ENCODE measurements at places on chromosomes 2 and 18.

GRCh38 chr2:41934329-41934958 is 113.4 kb upstream of the PKDCC start:
- no peak for DNase-seq

DNA sequence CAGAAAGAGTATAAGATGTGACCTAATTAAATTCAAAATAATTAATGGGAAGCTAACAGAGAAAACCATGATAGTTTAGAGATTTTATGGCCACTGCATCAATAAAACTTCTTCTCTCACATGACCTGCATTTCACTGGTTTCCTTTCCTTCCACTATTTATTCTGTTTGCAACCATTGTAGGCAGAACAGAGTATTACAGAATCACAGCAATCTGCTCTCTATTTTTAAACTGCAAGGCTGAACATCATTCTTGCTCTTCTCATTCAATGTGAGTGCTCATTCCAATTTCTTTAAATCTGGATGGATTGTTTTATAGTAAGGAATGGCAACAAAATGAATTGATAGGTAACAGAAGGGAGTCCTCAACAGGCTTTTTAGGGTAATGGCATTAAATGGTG is 715.5 kb upstream of the RAB6C start:
- DNase-seq, result no peak

GRCh38 chr2:233241803-233242202 is 9.7 kb upstream of the ATG16L1 start:
- DNase-seq, result no peak

DNA sequence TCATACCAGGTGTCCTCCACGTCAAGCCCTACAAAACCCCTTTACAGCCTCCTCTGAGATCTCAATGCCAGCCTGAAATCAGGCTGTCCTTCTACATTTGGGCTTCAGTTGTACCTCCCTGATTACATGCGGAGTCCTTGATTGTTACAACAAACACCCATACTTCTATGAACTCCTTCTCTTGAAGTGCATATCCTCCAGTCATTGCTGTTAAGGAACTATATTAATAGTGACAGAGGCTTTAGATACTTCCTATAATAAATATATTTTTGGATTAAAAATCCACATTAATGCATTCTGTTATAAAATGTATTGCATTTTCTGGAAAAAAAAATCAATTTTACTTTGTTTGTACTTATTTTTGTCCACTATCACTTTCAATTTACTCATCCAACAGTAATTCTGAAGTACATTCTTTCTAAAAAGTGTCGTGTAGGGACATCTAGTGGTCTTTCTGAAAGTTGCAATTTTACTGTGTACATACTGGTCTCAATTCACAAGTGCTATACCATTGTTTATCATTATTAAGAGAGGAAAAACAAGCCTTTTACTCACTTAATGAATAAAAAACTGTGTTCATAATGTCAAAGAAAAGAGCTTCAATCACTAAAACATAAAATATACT is 316.4 kb downstream of the DSEL start:
- DNase-seq, result peak; percentile 36

DNA sequence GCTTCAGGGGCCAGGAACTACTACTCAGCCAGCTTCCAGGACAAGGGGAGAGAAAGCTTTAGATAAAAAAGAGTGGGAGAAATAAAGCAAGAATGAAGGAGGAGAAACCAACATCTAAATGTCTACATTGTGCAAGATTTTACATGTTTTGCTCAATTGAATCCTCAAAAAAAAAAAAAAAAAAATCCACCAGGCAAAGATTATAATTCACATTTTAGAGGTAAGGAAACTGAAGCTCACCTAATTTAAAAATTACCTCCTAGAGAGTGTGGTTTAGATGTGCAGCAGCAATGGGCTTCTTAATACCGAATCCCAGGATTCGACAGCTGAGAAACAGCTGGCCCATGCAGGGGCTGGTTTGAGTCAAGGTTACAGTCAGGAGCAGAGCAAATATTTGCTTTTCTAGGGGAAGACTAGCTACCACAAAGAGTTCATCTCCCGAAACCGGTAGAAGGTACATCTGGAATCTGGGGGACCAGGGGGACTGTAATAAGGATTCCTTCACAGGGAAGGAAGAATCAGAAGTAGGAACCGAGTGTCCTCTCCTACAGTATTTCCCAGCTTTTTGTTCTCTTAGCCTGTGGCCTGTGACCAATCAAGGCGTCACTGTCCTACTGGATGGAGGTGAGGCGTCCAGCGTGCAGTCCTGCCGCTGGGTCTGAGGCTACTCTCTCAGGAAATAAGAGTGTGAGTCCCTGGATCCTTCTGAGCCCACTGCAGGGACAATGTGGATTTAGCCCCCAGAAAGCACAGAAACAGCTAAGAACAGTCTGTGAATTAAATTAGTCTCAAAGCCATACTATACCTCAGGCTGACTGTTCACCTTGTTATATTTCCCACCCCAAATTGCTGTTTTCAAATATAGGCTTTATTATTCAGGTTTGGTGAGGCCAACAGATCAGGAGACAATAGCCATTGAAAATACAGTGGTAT is 42.3 kb downstream of the IL1R2 start:
- DNase-seq, result no peak

DNA sequence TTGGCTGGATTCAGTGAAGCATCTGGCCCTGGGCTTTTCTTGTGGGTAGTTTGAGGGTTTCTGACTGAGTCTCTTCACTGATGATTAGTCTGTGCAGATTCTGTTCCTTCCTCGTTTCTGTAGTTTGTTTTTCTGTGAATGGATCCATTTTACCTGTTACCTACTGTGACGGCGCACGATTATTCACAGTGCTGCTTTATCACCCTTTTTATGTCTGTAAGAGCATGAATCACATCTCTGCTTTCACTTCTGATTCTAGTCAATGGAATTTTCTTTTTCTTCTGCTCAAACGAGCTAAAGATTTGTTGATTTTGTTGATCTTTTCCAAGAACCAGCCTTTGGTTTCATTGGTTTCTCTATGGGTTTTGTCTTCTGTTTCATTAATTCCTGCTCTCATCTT is 60.8 kb downstream of the SLC66A2 start:
- DNase-seq, result no peak

GRCh38 chr2:239245872-239246721 is 154.7 kb downstream of the HDAC4 start:
- no peak for DNase-seq

GRCh38 chr18:10877987-10878386 is 271.4 kb downstream of the PIEZO2 start:
- DNase-seq, result no peak

- no peak for DNase-seq
Measured at GRCh38 chr18:49731860-49732311, 81.4 kb downstream of the ACAA2 start.

DNA sequence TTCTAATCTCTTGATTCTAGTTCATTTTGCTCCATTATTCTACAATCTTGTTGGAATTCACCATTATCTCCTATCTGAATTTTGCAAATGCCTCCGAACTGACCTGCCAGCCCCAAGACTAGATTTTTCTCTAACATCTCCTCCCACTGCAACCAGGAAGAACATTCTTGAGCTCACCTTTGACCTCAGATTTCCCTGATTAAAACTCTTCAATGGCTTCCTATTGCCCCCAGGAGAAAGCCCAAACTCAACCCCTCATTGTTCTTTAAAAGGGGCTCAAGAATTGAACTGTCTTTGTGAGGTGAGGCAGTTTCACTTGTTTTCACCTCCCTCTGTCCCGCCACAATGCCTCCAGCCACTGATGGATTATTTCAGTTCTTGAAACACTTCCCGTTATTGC is 784.6 kb upstream of the ZEB2 start:
- DNase-seq, result no peak

- DNase-seq, result no peak
Measured at GRCh38 chr2:85893428-85894258, 4.9 kb upstream of the ST3GAL5 start.

- DNase-seq, result no peak
Measured at GRCh38 chr18:25759111-25759510, 331.3 kb downstream of the SS18 start.

DNA sequence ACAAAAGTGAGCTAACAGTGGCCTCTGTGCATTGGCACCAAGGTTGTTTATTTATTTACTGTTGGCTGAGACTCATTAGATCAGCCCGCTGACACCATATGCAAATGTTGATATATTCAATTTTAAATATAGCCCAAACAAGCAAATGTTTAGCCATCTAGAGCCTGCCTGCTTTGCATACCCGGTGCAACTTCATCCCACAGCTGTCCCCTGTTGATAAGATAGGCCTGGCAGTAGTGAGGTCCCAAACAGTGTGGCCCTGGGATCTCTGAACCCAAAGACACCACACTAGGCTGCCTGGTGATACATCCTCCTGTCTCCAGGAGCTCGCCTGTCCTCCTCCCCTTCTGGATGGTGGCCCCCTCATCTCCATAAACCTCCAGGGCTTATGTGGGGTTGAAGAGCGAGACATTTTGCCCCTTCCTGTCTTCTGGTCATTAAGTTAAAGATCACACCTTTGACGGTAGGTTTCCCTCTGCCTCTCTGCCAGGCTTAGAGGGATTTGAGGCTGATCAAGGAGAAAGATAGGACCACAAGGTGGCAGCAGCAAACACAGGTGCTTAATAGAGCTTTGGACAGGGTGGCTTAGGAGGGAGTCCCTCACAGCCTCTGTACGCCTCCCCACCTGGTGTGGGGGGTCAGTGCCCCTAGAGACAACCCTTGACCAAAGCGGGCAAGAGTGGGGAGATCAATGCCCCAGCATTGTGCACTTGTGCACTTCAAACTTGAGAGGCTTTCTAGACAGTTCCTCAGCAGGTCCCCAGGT is 23.7 kb upstream of the MYO5B start:
- DNase-seq, result peak; percentile 74

DNA sequence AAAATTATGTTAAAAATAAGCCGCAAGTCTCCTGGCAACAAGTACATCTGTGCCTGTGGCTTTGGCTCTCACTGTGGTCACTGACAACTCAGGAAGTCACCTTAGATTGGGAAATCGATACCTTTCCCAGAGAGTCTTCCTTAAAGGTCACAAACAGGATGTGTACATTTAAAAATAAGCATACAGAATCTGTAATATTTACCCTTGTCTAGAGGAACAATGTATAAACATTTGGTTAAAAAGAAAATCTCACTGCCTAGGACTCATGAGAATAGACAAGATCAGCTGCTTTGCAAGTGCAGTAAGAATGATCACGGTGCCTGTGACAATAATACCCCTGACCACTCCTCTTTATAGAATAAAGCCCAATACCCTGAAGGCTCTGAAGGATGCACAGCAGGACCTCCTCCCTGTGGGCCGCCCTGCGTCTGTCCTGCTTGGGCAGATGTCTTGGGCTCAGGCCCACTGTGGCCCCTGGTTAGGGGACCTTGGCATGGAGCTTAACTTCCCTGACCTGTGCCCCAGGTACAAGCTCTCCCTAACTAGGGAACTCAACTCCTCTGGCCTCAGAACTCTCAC is 98.0 kb upstream of the MGAT4A start:
- no peak for DNase-seq

GRCh38 chr2:24209389-24210105 is 34.7 kb downstream of the FAM228A start:
- DNase-seq, result no peak

DNA sequence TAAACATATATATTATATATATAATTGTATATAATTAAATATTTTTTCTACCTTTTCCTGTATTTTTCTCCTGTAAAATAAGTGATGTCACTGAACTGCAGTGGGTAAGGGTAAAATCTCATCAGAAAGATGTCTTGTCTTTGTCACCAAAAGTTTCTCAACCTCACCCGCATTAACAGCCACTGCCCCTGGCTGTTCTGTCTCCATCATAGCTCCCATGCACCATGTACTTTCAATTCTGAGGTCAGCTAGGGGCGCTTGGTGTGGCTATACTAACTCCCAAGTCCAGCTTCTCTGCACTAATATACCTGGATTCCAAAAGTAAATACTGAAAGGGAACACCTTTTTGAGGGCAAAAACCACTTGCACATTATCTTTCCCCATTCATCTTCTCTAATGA is 46.6 kb downstream of the MAP2 start:
- no peak for DNase-seq

- DNase-seq, result no peak
Measured at GRCh38 chr2:187710791-187711521, 156.7 kb upstream of the TFPI start.

DNA sequence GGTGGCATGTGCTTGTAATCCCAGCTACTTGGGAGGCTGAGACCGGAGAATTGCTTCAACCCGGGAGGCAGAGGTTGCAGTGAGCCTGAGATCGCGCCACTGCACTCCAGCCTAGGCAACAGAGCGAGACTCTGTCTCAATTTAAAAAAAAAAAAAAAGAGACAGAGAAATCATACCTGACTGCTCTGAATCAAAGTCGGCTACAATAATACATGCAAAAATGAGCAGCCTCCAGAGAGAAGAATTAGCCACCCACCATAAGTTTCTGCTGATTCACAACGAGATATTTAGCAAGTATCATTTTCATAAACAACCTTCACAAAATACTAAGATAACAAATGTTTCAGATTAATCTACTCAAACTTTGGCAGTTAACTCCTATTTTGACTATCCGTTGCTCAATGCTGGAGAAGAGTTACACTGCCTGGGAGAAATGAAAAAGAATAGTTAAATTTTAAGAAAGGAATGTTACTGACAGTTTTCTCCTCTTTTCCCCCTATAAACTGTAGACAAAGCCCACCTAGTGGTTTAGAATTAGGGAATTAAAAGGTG is 1.5 kb downstream of the OSBPL1A start:
- DNase-seq, result no peak

DNA sequence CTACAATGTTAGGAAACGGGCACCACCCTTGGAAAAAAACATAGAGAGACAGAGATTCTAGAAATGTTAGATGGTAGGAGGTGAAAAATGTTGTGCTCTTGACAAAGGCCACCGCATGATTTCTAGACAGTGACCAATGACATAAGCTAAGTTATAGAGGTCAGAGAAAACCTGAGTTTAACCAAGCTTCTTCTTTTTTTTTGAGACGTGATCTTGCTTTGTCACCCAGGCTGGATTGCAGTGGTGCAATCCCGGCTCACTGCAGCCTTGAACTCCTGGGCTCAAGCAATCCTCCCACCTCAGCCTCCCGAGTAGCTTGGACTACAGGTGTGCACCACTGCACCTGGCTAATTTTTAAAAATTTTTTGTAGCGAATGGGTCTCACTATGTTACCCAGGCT is 13.0 kb downstream of the FER1L5 start:
- no peak for DNase-seq

- no peak for DNase-seq
Measured at GRCh38 chr2:240397924-240398645, 37.4 kb upstream of the GPC1 start.

DNA sequence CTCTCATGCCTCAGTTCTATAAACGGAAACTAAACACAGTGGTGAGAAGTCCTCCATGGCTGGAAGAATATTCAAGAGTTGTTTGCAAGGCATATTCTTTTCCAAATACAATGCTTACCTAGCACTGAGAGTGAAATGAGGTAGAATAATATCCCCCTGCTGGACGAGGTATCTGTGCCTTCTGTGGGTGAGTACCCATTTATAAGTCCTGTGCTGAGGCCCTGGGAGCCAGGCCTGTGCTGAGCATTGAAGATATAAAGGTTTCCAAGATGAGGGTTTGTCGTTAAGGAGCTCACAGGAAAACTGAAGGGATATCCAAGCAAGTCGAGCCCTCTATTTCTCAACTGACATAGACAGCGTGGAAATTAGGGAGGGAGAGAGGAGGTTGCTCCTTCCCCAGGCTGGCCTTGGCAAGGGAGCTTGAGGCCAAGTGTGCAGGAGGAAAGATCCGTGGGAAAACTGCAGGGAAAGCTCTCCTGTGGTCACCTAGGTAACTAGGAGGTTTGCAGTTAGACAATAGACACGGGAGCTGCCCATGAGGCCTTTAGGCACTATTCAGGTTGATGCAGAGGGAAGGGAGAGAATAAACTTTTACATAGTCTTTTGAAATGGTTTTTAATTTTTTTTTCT is 17.6 kb downstream of the PTPRM start:
- DNase-seq, result no peak

Data from B cell (primary cell).